CD4-positive, alpha-beta T cell (primary cell): ENCODE measurements at places on chromosomes 12 and 14.

- peak; percentile 27 for DNase-seq
Observed at GRCh38 chr14:91138511-91139359, 24.9 kb downstream of the DGLUCY start.

DNA sequence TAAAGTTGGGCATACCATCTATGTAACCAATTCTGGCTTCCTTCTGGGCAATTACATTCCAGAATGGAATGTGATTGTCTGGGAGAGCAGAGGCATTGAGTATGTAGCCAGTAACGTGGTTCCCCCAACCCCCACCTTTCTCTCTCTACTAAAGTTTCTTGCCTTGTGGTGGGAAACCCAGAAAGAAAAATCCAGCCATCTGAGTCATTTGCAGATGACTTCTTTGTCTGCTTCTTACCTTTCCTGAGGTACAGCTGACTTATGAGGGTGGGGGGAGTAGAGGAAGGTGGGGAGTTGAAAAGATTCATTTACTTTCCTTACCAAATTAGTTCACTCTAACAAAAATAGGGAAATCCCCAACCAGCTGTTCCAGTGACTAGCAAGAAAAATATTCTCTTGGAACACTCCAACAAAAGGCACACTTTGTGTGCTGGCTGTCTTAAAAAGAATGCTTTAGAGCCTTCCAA, 112.1 kb upstream of the FRMD6 start:
- DNase-seq, result no peak

GRCh38 chr12:108649126-108649525, 15.4 kb upstream of the SELPLG start:
- DNase-seq, result no peak

- no peak for DNase-seq
Observed at GRCh38 chr14:104700747-104701217, 11.4 kb downstream of the INF2 start.

DNA sequence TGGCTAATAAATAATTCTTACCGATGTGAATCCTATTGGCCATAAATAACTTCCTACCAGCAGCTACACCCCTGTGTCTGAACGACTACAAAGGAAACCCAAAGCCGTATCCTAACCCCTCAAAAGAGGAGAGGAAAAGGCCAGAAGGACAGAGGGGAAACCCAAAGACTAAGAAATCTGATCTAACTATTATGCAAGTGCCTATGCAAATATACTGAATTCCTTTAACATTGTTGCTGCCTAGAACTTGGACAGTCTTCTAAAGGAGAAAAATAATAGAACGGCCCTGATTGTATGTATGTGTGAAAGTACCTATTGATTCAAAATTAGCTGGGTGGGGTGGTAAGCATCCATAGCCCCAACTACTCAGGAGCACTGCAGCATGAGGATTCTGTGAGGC, 997 bp downstream of the PLEKHG7 start:
- DNase-seq, result no peak

DNA sequence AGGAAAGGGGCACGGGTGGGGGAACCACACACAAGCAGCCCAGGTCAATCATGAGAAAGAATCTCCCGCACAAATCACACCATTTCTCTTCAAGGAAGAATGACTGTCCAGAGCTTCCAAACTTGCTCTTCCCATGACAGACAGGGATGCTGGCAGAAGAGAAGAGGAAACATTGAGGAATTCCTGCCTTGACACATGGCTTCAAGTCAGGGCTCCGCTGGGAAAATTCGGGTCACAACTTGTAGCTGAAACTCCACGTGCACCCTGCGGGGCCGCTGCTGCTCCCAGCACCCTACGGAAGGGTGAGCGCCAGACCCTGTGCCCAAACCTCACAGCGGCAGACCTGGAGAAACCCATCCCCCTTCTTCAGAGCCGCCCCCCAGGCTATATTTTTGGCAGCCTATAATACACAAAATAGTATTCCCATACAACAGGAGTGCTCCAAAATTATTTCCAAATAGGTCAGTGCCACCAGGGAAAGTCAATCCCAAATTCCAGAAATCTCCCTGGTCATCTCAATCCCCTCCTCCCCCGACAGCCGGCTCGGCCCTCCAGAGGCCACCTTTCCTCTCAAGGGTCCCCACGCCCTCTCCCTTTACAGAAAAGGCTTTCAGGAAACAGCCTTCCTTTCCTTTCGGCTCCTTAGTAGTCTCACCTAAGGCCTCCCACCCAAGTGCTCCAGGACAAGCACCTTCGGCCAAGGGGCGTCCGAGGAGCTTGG, 1.3 kb downstream of the TMEM132D start:
- no peak for DNase-seq

DNA sequence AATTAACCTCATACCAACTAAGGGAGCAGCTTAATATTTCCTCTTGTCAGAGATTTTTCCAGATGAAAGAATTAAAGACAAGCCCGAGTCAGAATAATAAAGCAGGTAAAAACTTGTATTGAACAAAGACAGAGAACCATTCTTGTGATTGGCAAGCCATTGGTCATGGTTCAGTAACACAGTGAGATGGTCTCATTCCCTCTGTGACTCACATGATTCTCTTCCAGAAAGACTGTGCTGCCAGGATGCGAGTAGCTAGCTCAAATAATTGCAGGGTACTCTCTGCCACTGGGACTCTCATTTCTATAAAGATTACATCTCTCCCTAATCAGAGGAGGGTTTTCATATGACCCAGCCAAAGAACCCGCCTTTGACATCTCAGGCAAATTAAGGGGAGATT, 179.4 kb downstream of the PHLDA1 start:
- no peak for DNase-seq

- DNase-seq, result peak; percentile 33
Observed at GRCh38 chr12:92360543-92360942, 214.9 kb upstream of the BTG1 start.
